CMK (cell line): ENCODE measurements at places on chromosomes 13 and 19.

- DNase-seq = no peak
Observed at GRCh38 chr19:953445-954271, 27.8 kb downstream of the ARID3A start.

GRCh38 chr19:15640904-15641597 lies 354 bp downstream of the CYP4F3 start:
- DNase-seq = no peak

- no peak for DNase-seq
Observed at GRCh38 chr13:20160306-20161274, at the start of gene GJA3. TSS of gene GJA3 (minus strand) at chr13:20161052. CDS start at chr13:20143288, 17,764 bp downstream.

GRCh38 chr13:26051231-26051656 lies 572 bp downstream of the SHISA2 start:
- DNase-seq = no peak
